Glomerular endothelial cell (primary cell): ENCODE measurements at places on chromosomes 6 and 20. TPM values are rescaled to one million over a fixed set of nuclear protein-coding genes. Genes with fewer than 3 reads are reported as not detected.

- DNase-seq = no peak
Observed at GRCh38 chr20:38158701-38159351, 6.2 kb downstream of the TGM2 start.

- no peak for DNase-seq
Observed at GRCh38 chr6:128367437-128367836, 153.0 kb downstream of the PTPRK start.

GRCh38 chr6:40584741-40585140 is 2.4 kb downstream of the LRFN2 start:
- no peak for DNase-seq

DNA sequence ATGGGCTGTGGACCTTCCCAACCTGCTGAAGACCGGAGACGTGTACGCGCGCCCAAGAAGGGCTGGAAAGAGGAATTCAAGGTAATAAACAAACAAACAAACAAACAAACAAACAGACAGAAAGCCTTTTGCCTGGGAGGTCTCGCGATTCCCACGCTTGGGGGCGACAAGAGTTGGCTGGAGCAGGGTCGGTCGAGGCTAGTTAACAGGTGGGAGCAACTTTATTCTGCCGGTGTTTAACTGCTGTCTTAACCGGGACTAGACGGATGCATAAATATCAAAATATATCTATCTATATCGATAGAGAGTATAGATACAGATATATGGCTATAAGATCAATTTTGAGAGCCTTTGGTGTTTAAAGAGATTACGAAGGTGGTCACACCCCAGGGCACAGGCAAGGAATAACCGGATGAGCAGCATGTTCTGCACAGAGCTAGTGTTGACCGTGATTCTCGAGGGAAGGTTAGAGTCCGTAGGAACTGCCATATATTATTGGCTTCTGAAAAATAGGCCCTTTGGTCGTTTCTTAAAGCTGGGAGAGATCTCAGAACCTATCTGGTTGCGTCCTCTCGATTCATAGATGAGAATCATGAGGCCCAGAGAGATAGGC is 514 bp downstream of the STMND1 start:
- DNase-seq = no peak

GRCh38 chr6:170182093-170182780 is 108.6 kb downstream of the DLL1 start:
- no peak for DNase-seq

- no peak for DNase-seq
Observed at GRCh38 chr6:20669571-20670314, 135.5 kb downstream of the CDKAL1 start.

DNA sequence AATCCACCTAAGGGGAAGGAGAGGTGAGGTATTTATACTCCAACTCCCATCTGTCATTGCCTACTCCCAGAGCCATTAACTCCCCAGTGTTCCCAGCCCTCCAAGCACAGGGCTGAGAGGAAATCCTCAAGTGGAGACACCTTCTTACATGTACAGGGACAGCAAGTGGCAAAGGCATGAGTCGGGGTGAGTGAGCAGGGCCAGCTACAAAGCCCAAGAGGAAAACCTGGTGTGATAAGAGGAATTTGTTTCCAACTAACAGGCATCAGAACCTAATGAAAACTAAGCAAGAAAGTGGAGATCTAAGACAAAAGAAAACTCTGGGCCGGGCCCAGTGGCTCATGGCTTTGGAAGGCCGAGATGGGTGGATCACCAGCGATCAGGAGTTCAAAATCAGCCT is 70.0 kb upstream of the SRSF6 start:
- DNase-seq = no peak

DNA sequence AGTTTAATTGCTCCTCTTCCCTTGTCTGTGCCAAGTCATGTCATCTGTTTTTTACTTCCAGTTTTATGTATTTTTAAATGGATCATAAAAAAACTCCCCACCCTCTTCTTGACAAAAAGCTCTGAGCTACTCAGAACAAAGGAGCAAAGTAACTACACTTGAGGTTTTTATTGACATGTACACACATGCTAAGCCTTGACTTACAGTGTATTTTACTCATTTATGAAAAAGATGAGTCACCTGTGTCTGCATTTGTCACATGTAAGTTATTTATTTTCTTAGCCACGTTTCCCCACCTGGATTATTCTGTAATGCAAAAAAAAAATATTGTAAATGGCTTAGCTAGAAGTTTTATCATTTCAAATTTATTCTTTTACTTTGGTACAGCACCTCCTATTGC is 628.8 kb upstream of the SLC35B3 start:
- no peak for DNase-seq

DNA sequence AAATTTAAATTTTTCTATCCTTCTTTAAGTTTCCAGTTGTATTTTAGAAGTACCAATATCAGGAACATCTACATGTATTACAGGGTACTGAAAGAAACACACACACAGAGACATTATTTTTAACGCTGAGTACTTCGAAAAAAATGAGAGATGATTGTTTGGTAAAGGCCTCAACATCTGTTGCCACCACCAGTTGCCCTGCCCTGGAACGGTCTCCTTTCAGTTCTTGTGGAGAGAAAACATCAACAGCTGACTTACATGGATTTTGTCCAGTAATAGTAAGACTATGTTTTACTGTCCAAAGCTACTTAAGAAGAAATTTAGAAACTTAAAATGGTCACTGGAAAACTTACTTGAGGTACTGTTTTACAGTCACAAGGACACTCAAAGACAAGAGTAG is 16.7 kb downstream of the HMGCLL1 start:
- no peak for DNase-seq

DNA sequence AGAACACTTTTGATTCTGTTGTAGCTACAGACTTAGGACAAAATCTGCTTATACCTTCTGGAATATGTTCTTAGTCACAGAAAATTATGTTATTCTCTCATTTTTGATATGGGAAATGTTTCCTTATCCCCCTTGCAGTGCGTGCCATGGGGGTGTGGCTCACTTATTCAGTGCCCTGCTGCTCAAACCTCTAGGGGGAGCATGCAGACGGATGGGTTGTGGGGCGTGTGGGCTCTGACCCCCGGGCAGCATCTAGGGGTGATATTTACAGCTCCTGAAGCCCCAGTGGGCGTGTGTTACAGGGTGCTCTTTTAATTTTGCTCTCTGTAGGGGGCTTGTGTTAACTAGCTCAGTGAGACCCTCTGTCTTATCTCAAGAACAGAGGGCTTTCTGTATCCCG is 61.3 kb upstream of the FERMT1 start:
- no peak for DNase-seq

DNA sequence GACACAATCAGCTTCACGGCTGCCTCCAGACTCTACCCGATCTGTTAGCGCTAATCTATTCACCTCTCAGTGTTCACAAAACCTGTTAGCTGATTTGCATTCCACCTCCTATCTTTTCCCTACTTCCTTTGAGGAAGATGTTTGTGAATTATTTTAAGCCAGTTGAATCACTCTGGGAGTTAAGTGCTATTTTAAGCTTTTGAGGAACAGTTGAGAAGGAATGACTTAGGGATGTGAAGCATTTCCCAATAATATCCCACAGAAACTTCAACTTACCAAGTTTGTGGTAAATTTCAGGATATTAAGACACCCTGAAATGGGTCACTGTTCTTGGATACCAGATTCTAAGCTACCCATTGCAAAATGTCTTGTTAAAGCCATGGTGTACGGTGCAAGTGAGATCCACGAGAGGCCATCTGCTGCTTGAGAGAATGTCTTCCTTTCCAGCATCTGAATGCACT is 145.2 kb upstream of the CITED2 start:
- DNase-seq = no peak

GRCh38 chr20:39800111-39800510 is 838.0 kb downstream of the DHX35 start:
- DNase-seq = no peak

GRCh38 chr6:39951716-39952115 is 17.5 kb upstream of the MOCS1 start:
- DNase-seq = no peak

- DNase-seq = no peak
Observed at GRCh38 chr6:32622545-32623401, 14.4 kb upstream of the HLA-DQA1 start.

DNA sequence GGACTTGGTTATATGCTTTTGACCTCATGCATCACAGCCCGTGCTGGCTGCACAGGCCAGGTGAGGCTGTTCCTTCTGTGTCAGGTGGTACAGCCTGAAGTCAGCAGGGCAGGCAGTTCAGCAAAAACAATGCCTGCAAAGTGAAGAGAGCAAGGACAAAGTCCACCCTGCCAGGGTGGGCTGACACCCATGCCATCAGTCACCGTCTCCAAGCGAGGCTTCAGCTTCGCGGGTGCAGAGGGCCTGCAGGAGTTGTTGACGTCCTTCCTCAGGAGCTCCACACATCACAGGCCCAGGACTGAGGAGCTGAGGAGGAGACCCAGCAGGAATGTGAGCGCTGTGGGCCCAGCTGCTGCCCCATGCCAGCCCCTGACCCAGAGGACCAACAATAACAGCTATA is 111.3 kb downstream of the SASH1 start:
- DNase-seq = no peak

- no peak for DNase-seq
Observed at GRCh38 chr6:10332111-10332510, 82.8 kb downstream of the TFAP2A start.

GRCh38 chr20:38126932-38127621 is 38.0 kb downstream of the TGM2 start:
- no peak for DNase-seq

DNA sequence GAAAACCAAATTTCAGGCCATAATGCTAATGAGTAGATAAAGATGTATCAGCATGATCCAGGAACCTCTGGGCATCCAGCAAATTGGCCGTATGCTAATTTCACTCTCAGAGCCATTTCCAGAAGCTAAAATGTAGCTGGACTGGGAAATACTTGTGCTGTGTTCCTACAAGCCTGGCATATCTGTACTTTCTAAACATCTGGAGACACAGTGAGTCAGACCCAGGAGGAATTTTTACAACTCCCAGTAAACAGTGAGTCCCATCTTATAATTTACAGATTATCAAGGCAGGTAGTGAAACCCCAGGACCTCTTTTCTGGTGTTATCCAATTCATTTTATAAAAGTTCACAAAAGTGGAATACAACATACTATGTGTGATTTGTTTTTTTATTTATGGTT is 683.0 kb upstream of the ADGRB3 start:
- no peak for DNase-seq

DNA sequence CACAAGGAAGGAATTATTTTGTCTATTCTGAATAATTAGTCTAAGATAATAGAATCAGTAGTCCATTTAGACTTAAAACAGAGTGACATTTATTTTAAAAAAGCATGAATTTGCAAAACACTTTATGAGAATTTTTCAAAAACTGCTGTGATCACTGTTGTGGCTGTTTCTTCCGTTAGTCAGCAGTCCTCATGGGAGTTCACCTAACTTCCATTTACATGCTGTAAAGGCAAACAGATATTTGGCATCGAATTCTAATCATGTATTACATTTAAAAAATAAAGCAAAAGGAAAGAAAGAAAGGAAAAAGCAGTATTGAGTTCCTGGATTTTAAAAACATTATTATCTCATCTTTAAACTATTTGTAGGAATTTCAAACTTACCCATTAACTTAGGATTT is 111.8 kb downstream of the MTHFD1L start:
- DNase-seq = no peak

GRCh38 chr6:166588691-166589336 is 2.3 kb upstream of the RAMACL start:
- DNase-seq = no peak

GRCh38 chr6:25035174-25035511 is 99.4 kb upstream of the RIPOR2 start:
- no peak for DNase-seq

GRCh38 chr6:3231247-3232016 is 4.0 kb upstream of the TUBB2B start:
- DNase-seq = no peak

GRCh38 chr20:19451231-19451922 is 238.9 kb downstream of the SLC24A3 start:
- DNase-seq = no peak

DNA sequence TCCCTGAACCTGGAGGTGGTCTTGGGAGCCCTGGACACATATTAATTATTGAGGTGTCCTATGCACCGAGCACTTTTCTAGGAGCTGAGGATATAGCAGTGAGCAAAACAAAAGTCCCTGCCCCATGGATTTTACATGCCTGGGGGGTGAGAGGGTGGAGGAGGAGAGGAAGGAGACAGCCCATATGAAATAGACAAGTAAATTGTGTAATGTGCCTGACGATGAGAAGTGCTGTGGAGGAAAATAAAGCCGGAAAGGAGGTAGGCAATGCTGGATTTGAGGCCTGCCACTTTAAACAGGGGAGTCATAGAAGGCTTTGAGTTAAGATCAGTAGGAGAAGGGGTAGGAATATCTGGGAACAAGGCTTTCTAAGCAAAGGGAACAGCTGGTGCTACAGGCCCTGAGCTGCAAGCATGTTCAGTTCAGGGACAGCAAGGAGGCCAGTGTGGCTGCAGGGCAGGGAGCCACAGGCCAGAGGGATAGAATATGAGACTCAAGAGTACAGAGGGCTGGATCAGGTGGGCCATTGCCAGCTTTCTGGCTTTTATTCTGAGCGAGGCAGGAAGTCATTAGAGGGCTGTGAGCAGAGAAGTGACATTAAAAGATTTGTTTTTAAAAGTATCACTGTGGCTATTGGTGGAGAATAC is 19.1 kb upstream of the MYLIP start:
- DNase-seq = no peak

DNA sequence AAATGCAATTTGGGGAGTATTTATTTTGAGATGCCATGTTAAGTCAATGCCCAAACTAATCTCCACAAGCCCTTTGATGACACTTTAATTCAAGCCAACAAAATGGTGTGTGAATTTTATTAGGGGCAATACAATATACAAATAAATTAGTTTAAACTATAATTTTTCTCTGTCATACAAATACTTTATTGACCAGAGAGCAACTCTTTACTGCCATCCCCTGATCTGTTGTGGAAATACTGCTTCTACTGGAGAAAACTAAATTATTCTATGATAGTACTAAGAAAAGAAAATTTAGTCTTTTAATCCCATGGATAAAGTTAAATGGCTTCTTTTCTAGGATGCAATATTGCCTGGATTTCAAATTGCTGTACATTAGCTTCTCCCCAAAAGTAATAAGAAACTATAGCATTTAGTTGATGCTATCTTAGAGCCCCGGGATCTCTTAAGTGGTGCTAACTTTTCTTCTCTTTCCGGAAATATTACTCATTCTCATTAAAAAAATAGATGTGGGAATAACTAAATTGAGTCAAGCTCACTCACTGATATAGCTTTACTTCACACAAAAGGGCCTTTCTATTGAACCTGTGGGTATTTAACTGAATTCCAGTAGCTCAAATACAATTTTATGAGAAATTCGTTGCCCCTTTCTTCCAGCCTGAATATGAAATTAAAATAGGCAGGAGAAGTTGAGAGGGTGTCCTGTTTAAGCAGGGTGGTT is 49.2 kb downstream of the SMPDL3A start:
- no peak for DNase-seq

The GHRH gene
- total RNA-seq = not detected in 2 replicates

The PRSS16 gene
- 0.05 TPM in 1 of 2 replicates, not detected in the other for total RNA-seq

The HTR1E gene
- total RNA-seq = not detected in 2 replicates

The HDGFL1 gene
- not detected in 2 replicates for total RNA-seq

The FNDC11 gene
- total RNA-seq = 0.44 and 0.99 TPM in 2 replicates

The IMPG1 gene
- not detected in 2 replicates for total RNA-seq

The TMEM74B gene
- 0.76 and 1.2 TPM in 2 replicates for total RNA-seq

The FANCE gene
- total RNA-seq = 2.7 and 3.7 TPM in 2 replicates

The ACTL10 gene
- 1.4 and 4.0 TPM in 2 replicates for total RNA-seq

The BMP5 gene
- not detected in 2 replicates for total RNA-seq

The ALDH8A1 gene
- 0.10 and 0.18 TPM in 2 replicates for total RNA-seq

The IL17F gene
- not detected in 2 replicates for total RNA-seq

The KHDC1L gene
- total RNA-seq = not detected in 2 replicates
